Stimulated activated CD4-positive, alpha-beta T cell treated with anti-CD3 and anti-CD28 coated beads, TNF-alpha, amount 100 ng/mL, for 24 hours (primary cell): ENCODE measurements at places on chromosomes 4 and X.

DNA sequence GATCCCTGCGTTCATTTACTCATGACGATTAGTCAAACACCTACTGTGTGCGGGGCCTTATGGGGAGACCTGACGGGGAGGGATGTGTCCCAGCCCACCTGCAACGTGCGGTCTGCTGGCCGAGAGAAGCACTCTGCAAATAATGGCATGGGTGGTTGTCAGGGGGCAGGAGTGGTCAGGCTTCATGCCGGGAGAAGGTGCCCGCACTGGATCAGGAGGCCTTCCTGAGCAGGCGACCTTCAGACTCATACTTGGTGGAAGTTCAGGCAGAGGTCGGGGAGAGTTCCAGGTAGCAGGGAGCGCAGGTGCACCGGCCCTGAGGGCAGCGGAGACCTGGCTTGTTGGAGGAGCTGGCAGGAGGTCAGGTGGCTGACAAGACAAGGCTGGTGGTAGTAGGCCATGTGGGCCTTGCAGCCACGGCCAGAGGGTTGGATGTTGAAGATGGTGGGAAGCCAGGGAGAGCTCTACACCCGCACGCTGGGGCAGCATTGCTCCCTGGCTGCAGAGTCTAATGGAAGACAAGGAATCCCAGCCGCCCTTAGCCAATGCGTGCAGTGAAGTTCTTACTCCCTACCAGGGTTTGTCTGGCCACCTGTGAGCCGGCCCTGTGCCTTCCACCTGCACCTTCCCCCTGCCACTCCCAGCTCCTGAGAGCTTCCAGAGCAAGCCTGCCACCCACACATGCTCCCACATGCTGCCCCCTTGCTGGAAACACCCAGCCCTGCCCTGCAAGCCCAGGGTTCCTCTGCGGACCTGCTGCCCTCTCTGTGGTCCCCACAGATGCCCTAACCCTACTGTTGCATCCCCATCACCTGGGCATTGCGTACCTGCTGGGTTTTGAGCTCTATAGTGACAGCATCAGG is 97.3 kb downstream of the PSAPL1 start:
- DNase-seq: no peak

DNA sequence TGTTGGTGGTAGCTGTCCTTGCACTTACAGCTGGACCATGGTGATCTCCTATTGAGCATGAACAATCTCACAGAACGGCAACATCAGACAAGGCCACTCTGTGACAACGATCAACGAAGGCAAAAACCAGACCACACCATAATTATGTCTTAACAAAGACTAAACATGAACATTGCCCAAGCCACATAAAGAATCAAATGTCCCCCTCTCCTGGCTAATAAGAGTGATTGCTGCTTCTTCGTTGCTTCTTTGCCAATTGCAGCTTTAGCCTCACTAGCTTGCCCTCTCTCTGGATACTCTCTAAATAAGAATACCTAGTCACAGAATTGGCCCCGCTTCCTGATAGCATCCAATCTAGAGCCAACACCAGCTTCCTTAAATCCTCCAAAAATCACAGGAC is 41.5 kb upstream of the PGRMC1 start:
- no peak for DNase-seq

DNA sequence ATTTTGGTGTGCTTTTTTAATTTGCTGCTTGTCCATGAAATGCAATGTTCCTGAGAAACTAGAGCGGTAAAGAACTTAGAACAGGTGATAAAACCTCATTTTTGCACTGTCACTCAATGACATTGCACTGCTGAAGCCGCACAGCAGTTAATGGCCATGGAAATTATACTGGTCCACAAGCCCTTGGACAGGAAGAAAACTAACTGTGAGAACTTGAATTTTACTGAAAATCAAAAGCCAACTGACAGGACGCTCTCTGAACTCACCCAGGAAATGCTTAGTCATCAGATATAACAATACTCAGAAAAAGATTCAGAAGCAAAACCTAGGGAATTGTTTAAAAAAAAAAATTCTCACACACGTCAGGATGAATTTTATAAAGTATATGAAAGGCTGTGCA is 246.4 kb upstream of the SLC7A11 start:
- no peak for DNase-seq

GRCh38 chr4:182089326-182089725 is 153.9 kb upstream of the TENM3 start:
- no peak for DNase-seq

GRCh38 chr4:156177941-156178340 is 224.3 kb upstream of the CTSO start:
- no peak for DNase-seq

GRCh38 chr4:145001635-145002034 is 96.4 kb downstream of the ANAPC10 start:
- DNase-seq: no peak

DNA sequence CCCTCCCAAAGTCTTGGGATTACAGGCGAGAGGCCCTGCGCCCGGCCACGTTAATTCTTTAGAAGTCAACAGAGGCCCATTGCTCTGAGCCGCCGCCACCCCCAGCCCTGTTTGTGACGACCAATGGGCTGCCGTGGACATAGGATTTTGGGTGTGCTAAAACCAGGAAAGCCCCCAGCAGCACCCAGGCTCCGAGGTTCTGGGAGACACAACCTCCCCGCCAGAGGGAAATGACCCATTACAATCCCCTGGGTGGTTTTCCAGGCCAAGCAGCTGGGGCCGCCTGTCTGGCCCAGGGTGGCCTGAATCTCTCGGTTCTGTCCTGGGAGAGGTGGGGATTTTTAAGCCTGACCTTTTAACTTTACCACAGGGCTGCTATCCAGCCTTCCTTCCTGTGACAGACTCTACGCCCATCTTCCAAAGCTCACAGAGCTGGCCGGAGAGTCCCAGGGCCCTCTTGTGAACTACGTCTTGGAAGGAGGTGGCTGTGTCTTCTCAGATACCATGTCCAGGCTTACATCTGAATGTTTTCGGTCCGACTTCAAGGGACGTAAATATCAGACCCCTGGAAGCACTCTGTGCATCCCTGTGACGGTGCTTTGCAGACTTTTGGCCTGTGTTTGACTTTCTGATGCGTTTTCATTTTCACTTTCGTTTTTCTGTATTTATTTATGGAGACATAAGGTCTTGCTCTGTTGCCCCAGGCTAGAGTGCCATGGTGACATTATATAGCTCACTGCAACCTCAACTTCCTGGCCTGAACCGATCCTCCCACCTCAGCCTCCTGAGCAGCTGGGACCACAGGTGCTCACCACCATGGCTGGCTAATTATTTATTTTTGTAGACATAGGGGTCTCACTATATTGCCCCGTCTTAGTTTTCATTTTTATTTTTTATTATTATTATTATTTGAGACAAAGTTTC is 36.0 kb downstream of the P2RY8 start:
- no peak for DNase-seq

DNA sequence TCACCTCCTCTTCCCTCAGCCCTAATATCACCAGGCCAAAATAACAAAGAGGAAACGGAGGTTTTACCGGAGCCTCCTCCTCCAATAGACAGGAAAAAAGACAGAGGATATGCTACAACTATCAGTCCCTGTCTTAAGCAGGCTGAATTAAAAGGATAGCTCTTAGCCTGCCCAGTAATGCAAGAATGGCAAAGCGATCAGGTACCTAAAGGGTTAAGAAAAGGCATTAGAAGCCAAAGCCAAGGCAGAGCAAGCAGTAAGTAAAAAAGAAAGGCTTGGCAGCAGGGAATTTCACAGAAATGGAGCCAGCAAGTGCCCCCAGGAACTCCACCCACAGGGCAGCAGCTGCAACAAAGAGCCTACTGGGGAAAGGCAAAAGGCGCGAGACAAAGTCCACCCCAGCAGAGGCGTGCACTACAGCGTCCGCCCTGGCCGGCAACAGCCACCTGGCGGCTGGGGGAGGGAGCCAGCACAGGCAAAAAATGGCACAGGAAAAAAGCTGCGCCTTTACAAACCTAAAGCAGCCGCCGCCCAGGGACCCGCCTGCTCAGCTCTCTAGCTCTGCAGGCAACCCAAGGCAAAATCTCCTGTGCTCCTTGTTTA is 220.6 kb upstream of the ZC4H2 start:
- DNase-seq: no peak

- no peak for DNase-seq
These were observed 755.4 kb upstream of the HTR2C start for GRCh38 chrX:113828470-113828869.

- no peak for DNase-seq
These were observed 28.6 kb upstream of the MAGEA11 start for GRCh38 chrX:149682956-149683947.

DNA sequence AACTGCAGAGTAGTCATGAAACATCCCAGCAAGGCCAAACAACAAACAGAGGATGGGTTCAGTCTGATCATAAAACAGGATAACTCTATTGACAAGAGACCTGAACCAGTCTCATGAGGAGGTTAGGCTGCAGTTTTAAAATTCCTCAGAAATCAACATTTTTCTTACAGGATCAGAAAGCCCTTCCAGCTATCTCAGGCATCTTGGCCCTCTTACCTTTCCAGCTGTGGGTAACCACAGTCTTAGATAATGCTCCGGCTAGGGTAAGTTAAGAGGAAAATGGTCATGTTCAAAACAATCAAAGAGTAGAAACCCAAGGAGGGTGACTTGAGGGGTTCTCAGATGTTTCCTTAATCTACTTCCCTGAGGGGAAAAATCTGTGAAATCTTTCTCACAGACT is 5.1 kb downstream of the CTSO start:
- DNase-seq: no peak

- DNase-seq: no peak
These were observed 46.0 kb downstream of the UGT2A3 start for GRCh38 chr4:68905598-68905938.

GRCh38 chr4:145909773-145910172 is 28.9 kb downstream of the ZNF827 start:
- no peak for DNase-seq

DNA sequence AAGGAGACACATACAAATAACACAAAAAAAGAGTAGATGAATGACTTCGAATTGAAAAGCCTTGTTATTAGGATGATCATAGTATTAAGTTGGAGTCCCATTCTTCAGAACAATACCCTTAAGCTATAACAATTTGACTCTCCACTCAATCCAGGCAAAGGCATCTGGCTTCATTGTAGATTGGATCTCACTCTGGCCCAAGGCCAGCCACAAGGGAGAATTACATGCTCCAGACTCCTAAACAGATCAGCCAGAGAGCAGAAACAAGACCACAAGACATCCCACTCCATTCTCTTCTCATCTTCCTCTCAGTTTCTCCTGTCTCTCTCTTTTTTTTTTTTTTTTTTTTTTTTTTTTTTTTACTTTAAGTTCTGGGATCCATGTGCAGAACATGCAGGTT is 213.9 kb downstream of the DHX15 start:
- no peak for DNase-seq

- no peak for DNase-seq
These were observed 690 bp upstream of the NEIL3 start for GRCh38 chr4:177308847-177309521.

DNA sequence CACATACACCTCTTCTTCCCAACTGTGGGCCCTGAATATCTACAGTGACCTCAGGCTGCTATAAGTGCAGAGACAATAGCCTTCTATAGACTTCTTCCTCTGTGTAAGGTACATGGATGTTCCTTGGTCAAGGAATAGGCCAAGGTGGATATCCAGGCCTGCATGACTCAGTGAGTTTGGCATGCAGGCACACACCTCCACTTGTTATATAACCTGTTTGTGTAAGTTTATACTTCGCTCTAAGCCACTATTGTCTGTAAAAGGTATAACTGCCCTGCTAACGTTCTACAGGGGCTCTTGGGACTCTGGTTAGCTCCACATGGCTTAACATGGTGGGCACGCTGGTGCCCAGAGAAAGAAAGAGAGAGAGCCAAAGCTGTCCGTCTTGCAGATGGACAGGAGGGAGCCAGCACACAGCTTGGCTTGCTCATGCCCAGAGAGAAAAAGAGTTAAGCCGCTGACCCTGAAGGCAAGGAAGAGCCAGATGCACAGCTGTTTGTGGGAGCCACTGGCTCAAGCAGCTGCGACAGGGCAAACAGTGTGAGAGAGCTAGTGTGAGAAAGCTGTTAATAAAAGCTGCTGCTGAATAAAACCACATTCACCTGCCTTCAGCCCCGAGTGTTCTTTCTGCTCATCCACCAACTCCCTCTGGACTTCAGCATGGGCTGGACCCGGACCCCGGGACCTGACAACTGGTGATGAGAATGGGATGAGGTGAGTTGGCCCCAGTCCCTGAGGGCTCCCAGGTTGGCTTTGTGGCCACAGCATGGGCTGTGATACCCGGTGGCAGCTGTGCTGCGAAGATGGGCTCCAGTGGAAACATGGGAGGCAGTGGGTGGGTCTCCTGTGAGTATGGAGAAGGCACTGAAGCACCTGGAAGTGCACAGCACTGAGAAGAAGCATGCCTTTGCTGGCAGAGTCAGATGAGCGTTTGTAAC is 44.5 kb upstream of the ZBTB33 start:
- DNase-seq: no peak

DNA sequence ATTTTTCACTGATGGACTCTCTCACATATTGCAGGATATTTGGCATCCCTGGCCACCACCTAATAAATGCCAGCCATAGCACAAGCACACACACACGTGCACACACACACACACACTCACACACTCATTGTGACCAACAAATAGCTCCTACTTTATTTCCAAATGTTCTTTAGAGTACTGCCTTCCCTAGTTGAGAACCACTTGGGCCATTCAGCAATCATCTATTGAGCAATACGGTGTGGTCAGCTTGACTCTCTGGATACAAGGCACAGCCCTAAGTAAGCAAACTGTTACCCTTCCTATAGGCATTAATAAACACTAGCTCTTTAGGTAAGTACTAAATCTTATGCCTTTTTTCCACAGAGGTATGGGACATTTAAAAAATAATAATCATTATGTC is 21.1 kb downstream of the CORIN start:
- DNase-seq: no peak

GRCh38 chr4:141339391-141339790 is 118.7 kb downstream of the ZNF330 start:
- DNase-seq: no peak

GRCh38 chr4:15400981-15401671 is 26.7 kb upstream of the C1QTNF7 start:
- DNase-seq: no peak

GRCh38 chr4:86685401-86685800 is 91.3 kb downstream of the PTPN13 start:
- no peak for DNase-seq

DNA sequence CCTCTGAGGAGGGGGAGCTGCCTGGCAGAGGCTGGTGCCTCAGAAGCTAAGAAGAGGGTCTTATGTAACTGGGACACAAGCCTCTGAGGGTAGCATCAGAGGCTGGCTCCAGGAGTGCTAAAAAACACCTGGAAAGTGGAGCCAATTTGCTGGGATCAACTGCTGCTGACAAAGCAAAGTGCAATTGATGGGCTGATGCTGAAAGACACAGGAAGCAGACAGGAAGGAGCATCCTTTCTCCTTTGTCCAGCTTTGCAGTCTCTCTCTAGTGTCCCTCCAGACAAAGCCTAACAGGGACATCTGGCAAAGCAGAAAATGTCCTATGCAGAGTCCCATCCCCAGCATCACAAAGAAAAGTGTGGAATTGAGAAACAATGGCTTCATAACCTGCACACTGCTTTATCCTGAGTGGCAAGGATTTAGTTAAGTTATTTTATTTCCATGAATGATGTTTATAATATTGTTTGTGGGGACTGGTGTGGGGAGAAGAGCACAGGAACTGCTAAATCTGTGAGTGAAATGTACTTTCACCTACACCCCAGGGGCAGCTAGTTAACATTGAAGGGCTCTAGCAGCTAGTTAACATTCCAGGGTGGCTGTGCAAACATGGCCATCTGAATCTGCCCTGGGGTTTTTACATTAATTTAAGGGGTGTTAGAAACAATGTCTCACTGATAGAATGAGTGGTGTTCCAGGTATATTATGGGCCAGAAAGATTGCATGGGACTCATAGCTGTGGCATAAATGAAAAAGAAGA is 25.6 kb upstream of the MBTPS2 start:
- DNase-seq: no peak

GRCh38 chr4:129077326-129077725 is 16.0 kb downstream of the SCLT1 start:
- no peak for DNase-seq
